Smooth muscle cell of the coronary artery (primary cell): ENCODE measurements at places on chromosomes 7 and 10. TPM values are rescaled to one million over a fixed set of nuclear protein-coding genes. Genes with fewer than 3 reads are reported as not detected.

Gene NKX1-2
- not detected in 2 replicates for total RNA-seq

Gene CHST3
- total RNA-seq, result 15.3 and 32.2 TPM in 2 replicates

Gene RNF133
- 0.23 TPM in 1 of 2 replicates, not detected in the other for total RNA-seq

Gene ZRANB1
- 13.8 and 21.6 TPM in 2 replicates for total RNA-seq

Gene TMUB1
- total RNA-seq, result 7.8 and 22.4 TPM in 2 replicates

Gene ARMH3
- total RNA-seq, result 6.4 and 7.3 TPM in 2 replicates

Gene ITPRID1
- total RNA-seq, result not detected in 2 replicates

Gene FKBP6
- 0.12 TPM in 1 of 2 replicates, not detected in the other for total RNA-seq
